ENCODE measurements at places on chromosomes 6 and 20. TPM values are rescaled to one million over a fixed set of nuclear protein-coding genes. Genes with fewer than 3 reads are reported as not detected.

DNA sequence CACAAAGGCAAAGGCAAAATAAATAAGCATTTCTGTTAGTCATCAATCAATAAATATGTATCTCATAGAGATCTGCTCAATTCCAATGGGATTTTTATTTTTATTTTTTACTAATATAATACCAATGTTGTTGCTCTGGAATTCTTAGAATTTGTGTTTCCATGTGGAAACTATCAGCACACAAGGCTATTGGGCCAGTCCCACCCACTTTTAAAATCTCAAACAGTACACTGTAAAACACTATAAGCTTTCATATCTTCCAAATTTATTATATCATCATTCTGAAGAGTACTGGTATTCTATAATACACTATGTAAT lies 563.8 kb upstream of the MARCKS start:
- no peak for DNase-seq

DNA sequence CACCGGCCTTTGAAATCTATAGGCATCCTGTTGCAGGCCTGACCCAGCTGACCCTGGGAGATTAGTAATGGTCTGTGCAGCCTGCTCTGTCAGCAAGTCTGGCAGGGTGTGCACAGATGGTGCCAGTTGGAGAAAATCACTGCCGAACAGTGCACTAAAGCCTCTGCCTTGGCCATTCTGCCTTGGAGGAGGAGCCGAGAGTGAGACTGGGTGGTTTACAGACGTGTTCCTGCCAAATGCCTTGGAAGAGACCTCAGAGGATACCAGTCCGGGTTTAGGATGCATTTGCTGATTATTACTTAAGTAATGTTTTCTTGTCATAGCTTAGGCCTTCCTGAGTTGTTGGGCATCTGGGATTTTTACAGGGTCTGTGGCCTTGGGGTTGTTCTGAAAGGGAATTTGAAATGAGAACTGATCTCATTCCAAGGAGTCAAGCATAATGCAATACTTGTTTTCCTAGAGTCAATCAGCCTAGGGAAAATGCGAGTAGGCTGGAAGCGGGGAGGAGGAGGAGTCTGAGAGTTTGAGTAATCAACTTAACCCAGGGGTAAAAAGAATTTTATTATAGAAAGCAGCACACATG lies 292.1 kb downstream of the SOX4 start:
- DNase-seq = peak; percentile 93

DNA sequence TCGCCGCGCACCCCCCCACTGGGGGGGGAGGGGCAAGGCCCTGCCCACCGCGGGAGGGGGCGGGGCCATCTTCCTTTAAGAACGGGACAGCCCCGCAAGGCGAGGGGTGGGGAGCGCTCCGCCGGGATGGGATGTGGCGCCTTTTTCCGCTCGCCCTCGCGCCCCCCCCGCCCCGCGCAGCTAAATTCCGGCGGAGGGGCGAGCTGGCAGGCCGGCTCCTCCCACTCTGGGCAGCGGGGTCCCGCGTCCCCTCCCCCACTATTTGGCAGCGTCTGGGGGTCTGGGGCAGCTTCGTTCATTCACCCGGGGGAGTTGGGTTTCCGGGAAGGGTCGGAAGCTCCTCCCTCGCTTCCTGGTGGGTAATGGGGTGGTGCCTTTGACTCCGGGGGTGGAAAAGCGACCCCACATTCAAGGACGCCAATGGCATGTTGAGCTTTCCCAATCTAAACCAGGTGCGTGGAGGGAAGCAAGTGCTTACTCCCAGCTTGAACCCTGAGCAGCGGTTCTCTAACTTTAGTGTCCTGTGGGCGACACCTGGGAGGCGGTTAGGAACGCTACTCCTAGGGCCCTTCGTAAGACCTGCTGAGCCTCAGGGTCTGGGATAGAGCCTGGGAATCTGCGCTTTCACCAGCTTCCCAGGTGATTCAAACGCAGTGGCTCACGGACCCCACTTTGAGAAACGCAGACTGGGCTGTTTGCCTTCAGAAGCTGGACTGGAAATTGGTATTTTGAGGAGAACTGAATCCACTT lies 927 bp downstream of the ASXL1 start:
- DNase-seq = peak; percentile 63

- peak; percentile 27 for DNase-seq
Observed at GRCh38 chr6:37624606-37625574, 72.8 kb downstream of the MDGA1 start.

EPPIN gene
- not detected for total RNA-seq

- no peak for DNase-seq
Observed at GRCh38 chr20:52975803-52976531, 3.8 kb downstream of the TSHZ2 start.

MAN1A1 gene
- 12.9 TPM for total RNA-seq

- no peak for DNase-seq
Observed at GRCh38 chr6:166673309-166673708, 46.3 kb upstream of the RPS6KA2 start.

SLC12A5 gene
- total RNA-seq = 1.8 TPM

TMEM151B gene
- 0.07 TPM for total RNA-seq

DNA sequence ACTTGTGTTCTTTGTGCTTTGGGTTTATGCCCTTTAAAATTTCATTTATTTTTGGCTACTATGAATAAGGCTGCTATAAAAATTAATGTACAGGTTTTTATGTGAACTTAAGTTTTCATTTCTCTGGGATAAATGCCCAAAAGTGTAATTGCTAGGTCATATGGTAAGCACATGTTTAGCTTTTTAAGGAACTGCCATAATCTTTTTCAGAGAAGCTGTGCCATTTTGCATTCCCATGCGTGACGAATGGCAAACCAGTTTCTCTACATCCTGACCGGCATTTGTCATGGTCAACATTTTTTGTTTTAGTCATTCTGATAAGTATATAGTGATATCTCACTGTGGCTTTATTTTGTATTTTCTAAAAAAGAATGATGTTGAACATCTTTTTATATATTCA lies 236.0 kb upstream of the SGK1 start:
- DNase-seq = no peak

- no peak for DNase-seq
Observed at GRCh38 chr20:22673467-22673866, 89.1 kb upstream of the FOXA2 start.

MOG gene
- not detected for total RNA-seq

GRCh38 chr6:62805431-62805830 lies 405.8 kb upstream of the FKBP1C start:
- no peak for DNase-seq

OPN5 gene
- total RNA-seq = not detected

RARS2 gene
- 33.7 TPM for total RNA-seq

DNA sequence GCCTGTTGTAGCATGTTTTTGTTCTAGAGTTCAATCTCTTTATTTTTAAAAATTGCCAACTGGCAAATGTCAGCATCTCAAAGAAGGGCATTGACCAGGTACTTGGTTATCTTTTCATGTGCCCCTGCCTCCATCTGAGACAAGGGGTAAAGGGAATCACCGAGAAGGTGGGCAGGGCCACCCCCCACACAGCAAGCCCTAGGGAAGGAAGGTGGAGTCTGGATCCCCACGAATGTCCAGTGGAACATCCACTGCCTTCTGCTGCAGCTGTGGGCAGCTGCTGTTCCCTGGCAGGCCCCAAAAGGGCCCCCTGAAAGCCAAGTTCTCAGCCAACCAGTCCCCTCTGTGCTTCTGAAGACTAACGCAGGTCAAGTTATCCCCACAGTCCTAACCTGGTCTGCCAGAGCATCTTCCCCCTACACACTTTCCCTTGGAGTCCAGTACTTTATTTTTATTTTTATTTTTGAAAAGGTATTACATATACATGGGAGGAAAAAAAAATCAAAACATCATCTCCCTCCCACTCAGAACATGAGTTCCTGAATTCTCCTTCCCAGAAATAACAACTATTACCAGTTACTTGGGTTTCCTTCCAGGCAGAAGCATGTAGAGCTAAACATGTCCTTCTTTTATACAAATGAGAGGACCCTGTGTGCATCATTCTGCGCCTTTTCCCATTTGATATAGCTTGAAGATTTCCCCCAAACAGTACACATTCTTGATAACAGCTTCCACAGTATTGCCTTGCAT lies 253.7 kb downstream of the MAFB start:
- DNase-seq = no peak

GRCh38 chr6:157456524-157456829 lies 75.5 kb downstream of the ZDHHC14 start:
- DNase-seq = no peak

DNA sequence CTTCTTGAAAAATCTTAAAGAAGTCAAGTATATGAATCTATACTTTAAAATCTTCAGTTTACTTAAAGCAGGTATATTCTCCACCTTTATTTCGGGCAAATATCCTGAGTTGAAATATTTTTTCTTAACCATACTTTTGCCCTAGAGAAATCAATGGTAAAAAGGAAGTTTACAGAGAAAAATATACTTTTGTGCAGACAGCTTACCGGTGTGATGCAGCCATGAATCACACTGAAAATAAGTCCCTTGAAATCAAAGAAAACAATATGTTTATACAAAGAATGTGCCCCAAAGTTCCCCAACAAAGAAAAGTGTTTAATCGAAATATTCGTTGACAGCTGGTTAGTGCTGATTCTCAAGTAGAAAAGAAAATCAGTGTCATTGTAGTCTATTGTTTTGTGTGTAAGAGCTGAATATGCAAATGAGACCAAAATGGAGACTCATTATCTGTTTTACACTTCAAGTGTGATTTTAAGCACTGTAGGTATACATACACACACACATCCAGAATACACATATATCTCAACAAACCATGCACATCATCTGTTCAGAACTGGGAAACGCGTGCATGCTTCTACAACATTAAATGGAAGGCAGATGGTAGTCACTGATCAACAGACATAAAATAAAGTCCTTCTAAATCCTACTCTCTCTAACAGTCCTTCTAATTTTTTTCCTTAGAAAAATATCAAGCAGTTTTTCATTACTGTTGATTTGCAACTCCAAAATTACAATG lies 73.3 kb downstream of the BTBD9 start:
- peak; percentile 7 for DNase-seq

IL20RA gene
- not detected for total RNA-seq

MOCS1 gene
- 10.3 TPM for total RNA-seq

- DNase-seq = no peak
Observed at GRCh38 chr20:2696646-2697045, 4.1 kb downstream of the EBF4 start.

GRCh38 chr6:137819740-137820139 lies 47.3 kb upstream of the TNFAIP3 start:
- DNase-seq = peak; percentile 39

Data from endothelial cell of umbilical vein (primary cell).